Stimulated activated CD8-positive, alpha-beta memory T cell treated with anti-CD3 and anti-CD28 coated beads, Interleukin-15, amount 100 ng/mL, for 4 hours (primary cell): ENCODE measurements at places on chromosomes 1 and 21.

GRCh38 chr1:209421978-209422680, 161.4 kb upstream of the CAMK1G start:
- no peak for DNase-seq

DNA sequence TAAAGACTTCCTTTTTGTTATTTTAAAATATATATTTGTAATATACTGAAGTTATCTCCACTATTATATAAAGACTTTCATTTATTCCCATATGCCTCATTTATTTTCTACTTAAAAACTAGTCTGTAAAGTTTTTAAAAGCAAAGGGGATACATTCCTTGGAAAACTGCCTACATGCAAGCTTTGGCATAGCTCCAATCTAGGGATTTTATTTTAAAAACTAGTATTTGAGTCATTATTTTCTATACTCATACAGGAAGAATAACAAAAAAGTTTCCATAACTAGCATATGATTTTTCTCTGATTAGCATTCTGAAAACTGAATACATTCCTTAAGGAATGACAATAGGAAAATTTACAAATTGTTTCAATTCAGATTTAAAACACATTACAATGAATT, 88.9 kb downstream of the COL24A1 start:
- no peak for DNase-seq

DNA sequence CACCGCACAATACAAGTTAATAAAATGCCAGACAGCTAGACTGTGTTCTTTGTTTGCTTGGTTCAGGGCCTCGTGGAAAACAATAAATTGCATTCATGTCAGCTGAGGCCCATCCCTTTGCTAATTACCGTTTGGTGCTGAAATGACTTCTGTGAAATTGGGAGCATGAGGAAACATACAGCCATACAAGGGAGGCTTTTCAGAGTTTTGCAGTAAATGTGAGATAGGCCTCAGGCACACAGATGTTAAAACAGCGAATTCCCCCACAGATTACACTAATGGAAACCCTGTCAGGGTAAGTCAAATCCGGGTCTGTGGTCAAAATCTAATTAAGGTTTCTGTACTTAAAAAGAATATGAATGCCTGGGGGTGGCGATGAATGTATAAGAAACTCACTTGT, 173.5 kb upstream of the LMO4 start:
- no peak for DNase-seq

DNA sequence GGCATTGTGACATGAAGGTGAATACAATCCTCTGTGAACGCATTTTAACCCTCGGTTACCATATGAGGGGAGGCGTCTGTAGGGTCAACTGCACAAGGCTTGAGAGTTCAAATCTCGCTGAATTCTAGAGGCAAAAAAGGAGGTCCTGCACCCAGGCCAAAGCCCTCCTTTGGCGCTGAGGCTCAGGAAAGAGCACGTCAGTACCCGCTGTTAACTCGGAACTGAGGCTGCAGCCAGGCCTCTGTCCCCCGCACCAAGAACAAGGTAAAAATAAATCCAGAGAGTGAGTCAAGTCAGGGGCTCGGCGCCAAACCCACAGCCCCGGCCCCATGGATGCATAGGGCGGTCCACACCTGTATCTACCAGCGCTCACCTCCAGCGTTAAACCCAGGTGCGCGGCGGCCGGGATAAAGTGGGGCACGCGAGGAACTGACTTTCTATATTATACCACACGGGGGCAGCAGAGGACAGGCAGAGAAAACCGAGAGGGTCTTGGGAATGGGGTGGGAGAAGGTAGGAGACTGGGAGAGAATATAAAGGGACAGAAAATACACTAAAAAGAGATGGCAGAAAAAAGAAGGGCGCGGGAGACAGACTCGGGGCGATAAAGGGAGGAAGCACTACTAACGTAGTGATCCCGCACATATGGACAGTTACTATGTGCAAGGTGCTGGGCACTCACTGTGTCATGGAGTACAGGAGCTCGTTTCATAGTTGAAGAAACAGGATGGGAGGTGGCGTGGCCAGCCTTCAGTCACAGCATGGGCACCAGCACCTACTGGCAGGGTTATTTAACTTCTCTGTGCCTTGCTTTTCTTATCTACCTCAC, 54.9 kb downstream of the DMRTA2 start:
- DNase-seq: no peak

- DNase-seq: no peak
Measured at GRCh38 chr1:24609949-24610517, 33.1 kb upstream of the SRRM1 start.

DNA sequence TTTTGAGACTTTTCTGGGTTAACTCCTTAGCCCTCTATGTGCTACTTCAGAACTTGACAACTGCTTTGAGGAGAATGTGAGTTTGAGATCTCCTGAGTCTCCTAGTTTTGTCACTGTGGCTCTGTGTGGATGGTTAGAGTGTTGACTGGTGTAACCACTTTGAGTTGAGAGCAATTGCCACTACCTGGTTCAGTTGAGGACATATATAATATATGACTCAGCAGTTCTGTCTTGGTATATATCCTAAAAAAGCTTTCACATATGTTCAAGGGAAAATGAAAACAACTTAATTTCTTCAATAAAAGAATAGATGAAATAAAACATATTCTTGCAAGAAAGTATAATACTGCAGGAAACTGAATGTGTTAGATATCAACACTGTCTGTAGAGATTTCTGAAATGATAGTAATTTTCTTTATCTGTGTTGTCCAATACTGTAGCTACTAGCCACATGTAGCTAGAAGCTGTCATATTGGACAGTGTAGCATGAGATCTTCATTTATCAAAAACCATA, 96.7 kb upstream of the QSOX1 start:
- no peak for DNase-seq

DNA sequence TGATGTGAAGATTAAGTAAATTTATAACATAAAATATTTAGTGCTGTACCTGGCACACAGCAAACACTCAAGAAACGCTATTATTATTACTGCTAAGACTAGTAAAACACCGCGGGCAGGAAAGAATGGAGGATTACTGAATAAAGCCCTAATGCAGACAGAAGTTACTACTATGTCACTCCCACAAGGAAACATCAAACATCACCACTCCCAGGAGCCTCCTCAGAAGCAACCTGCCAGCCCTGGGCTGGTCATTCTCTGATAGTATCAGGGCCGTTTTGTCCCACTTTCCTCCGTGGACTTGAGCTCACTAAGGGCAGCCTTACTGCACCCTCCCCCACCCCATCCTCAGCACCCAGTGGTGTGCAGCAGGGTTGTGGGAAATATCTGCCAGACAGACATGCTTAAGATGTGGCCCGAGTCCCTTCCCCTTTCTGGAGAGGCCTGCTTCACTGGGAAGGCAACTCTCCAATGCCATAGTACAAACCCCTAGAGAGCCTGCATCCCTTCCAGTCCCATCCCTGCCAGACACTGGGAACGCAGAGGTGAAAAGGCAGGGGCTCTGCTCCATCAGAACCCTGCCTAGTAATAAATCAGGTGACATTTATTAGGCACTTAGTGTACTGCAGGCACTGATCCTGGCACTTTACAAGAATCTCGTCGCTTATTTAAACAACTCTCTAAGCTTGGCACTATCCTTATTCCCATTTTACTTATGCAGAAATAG, 41.7 kb upstream of the ECE1 start:
- DNase-seq: no peak

- DNase-seq: no peak
Measured at GRCh38 chr1:1997576-1997975, 6.0 kb downstream of the CFAP74 start.

DNA sequence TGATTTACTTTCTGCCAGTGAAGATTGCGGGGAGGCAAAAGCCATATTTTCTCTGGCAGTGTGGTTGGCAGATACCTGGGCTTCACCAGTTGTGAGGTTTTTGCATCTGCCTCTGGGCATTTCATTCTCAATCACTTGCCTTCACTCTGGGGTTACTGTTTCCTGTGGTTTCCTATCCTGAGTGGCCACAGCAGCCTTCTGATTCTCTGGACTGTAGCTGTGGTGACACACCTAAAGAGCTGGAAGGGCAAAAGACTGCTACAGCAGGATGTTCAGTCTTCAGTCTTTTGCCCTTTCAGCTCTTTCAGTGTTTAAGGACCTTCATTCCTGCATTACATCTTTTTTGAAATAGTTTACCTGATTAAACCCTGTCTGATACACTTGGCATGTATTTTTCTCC, 50.5 kb upstream of the GPR52 start:
- no peak for DNase-seq

DNA sequence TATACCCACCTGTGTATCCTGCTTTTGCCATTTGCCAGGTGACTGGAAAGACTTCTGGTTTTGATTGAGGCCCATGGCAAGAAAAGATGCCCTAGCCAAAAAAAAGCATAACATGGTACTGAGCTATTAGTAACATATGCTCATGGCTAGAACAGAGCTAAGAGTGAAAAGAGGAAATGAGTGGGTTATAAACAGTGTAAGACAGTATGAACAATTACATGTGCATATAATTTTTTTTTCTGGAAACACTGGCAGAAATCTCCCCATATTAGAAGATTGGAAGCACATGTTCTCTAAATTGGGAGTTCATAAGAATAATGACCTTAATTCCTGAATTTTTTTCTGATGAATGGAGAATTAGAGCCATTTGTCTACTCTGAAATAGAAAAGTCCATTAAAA, 41.2 kb upstream of the PDC start:
- no peak for DNase-seq

DNA sequence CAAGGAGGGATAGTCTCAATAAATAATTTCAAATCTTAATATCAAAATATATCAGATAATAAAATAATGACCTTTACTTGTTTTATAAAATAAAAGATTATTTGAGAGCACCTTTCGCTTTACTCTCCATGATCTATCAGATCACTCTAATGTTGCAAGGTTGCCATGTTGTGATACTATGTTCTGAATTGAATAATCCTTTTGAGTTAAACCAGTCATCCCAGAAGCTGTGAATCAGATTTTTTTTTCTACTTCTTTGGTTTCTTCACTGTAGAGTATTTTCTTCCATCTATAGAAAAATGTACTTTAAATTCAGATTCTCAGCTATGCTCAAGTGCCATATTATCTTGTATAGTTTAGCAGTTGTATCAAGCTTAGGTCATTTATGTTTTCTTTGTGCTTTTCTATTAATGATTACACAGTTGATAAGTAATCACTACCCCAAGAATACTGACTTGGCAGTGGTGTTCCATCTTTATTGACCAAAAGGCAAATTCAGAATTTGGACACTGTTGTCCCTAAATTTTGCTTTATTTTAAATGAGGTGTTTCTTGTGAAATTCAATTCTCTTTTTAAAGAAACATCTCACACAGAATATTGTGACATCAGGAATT, 32.9 kb downstream of the BRDT start:
- DNase-seq: no peak

DNA sequence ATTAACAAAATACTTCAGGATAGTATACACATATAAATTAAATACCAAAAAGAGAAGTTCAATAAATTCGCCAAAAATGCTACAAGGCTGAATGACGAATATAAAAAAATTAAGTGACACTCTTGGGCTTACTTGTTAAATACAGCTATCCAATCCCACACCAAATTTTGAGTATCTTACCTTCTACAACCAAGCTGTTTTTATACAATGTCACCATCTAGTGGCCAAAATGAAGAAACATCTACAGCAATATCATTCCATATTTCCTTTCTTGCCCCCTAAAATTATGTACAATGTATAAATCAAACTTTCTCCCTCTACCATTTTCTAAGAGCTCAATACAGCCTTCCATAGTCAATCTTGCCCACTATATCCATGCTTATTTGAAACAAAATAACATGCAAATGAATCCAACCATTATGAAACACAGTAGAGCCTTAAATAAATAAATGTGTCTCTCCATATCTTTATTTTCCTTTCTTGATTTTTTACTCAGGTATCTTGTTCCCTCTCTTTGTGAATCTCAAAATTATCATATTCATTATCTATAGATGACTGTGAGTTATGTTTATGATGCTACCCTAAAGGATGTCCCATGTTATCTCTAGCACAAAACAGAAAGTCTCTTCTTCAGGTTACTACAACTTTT, 86.3 kb downstream of the ACBD6 start:
- no peak for DNase-seq

- no peak for DNase-seq
Measured at GRCh38 chr1:23673086-23673813, 18.4 kb upstream of the RPL11 start.

DNA sequence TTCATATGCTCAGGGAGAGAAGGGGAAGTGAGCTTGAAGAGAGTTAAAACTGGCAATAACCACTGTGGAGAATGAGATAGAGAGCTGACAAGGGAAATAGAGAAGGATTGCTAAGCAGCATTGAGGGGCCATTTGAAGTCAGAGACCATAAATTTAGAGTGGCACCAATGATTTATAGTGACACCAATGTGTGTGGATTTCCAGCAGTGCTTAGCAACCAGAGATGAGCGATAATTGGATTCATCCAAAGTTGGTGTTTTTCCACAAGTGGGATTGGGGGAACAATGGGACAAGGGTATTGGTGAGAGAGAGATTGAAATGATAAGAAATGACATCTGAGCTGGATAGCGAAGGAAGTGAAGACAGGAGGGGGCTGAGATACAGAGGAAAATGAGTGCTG, 114.1 kb downstream of the C1orf94 start:
- DNase-seq: no peak

GRCh38 chr1:201661823-201662359, 123.0 kb downstream of the NAV1 start:
- no peak for DNase-seq

GRCh38 chr1:31570228-31570627, 6.1 kb upstream of the TINAGL1 start:
- no peak for DNase-seq

DNA sequence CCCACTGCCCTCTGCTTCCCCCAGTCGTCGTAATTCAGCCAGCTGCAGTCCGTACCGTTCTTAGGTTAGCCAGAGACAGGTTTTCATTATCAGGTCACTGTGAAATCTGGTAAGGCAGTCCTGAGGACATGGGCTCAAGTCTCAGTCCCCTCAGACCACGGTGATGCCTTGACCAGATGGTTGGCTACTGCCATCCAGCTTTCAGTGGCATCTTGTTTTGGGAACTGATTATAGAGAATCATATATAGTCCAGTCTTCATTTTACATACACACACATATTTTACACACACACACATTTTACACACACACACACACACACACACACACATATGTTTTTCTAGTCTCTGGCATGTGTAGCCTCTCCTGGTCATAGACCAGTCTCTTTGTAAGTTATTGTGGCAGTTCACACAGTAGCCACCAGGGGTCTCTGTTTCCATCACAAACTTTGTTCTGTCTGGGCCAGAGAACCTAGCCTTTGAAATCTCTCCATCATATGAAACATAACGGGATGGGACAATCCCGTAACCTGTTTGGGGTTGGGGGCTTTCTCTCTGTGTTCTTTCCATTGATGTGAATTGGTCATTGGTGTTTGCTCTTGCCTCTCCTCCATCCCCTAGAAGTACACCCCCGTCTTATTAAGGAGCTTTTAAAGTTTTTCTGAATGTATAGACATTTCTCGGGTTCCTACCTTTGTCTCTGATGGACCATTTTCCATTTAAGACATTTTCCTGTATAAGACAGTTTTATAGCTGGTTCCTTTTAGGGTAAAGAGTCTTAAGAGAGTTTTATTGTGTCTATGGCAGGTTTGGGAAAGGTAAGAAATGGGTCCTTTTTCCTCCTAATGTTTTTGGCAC, 8.4 kb upstream of the IKBKE start:
- DNase-seq: peak; percentile 42
